ENCODE measurements at places on chromosomes 4 and X.
A peak's percentile ranks its signal among the peaks of the same experiment; 100 is the strongest.

DNA sequence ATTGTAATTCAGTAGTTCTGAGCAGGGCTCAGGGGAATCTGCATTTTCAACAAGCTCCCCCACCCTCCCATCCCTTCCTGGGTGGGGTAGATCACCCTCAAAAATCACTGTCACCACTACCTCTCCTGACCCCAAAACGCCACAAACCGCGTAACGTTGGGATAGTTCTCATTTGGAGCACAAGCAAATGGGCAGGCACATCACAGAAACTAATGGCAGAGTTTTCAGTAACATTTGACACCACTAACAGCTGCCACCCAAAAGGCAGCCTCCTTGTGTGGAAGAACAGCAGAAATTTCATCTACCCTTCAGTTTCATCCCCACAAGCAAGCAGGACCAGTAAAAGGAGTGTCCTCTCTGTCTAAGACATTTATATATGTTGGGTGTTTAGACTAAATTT lies 132.7 kb downstream of the PALLD start:
- DNase-seq, result no peak

DNA sequence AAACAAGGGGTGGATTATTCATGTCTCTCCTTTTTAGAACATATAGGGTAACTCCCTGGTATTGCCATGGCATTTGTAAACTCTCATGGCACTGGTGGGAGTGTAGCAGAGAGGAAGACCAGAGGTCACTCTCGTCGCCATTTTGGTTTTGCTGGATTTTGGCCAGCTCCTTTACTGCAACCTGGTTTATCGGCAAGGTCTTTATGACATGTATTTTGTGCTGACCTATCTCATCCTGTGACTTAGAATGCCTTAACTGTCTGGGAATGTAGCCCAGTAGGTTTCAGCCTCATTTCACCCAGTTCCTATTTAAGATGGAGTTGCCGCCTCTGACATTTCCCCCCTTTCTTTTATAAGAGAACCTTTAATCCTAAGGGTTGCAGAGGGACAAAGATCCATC lies 45.8 kb downstream of the MGST2 start:
- DNase-seq, result no peak

- DNase-seq, result no peak
These were observed 38.1 kb downstream of the ABLIM2 start for GRCh38 chr4:8120501-8120900.

- no peak for DNase-seq
These were observed 526.3 kb upstream of the FAM241A start for GRCh38 chr4:111618908-111619307.

DNA sequence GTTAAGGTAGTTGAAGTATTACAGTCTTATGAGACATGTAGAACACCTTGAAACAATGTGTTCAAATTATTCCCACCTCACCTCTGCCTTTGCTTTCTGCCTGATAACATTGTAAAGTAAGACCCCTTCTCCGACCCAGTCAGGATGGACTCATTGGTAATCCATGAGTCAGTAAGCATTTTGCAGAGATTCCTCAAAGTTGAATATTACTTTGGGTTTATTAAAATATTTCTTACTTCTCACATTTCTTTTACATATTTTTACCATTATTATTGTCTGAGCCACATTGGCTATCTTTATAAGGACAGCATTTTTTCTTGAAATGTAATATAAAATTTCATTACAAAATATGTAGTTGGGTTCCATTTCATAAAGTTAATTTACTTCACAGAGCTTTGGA lies 201.6 kb downstream of the BMPR1B start:
- no peak for DNase-seq

DNA sequence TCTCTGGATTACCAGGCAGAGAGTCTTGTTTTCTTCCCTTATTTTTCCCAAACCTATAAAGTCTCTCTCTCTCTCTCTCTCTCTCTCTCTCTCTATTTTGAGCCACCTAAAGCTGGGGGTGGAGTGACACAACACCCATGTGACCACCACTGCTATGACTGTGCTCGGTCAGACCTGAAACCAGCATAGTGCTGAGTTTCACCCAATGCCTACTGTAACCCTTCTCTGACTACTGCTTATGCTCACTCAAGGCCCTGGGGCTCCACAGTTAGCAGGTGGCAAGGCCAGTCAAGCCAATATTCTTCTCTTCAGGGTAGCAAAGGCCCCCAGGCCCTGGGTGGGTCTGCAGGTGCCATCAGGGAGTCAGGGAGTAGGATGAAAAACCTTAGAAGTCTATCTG lies 114.7 kb upstream of the ARMCX2 start:
- DNase-seq, result no peak

DNA sequence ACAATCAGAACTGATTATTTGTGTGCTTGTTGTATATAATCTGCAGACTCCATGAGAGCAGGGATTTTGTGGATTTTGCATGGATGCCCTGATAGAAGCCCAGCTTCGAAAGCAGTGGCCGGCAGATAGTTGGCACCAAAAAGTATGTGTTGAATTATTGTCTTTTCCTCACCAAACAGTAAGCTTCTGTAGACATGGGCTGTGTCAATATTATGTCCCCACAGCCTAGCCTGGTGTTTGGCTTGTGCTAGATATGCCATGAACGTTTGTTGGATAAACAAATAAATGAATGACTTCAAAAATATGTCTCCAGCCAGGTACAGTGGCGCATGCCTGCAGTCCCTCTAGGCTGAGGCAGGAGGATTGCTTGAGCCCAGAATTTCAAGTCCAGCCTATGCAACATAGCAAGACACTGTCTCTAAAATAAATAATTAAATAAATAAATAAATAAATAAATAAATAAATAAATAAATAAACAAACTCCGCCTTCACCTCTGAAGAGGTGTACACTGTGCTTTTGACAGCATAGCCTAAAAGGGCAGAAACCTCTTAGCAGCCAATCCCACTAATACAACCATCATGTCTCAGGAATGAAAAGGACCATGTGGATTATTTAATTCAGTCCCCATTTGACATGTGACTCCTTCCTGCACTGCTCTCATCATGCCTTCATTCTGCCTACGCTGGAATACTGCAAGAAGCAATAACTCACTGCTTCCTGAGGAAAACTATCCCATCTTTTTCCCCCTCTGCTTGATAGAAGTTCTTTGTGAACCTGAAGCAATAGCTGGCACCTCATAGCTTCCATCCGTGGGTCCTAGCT lies 335.2 kb downstream of the FBXW7 start:
- no peak for DNase-seq

- no peak for DNase-seq
These were observed 73.3 kb downstream of the LIMCH1 start for GRCh38 chr4:41611124-41611838.

DNA sequence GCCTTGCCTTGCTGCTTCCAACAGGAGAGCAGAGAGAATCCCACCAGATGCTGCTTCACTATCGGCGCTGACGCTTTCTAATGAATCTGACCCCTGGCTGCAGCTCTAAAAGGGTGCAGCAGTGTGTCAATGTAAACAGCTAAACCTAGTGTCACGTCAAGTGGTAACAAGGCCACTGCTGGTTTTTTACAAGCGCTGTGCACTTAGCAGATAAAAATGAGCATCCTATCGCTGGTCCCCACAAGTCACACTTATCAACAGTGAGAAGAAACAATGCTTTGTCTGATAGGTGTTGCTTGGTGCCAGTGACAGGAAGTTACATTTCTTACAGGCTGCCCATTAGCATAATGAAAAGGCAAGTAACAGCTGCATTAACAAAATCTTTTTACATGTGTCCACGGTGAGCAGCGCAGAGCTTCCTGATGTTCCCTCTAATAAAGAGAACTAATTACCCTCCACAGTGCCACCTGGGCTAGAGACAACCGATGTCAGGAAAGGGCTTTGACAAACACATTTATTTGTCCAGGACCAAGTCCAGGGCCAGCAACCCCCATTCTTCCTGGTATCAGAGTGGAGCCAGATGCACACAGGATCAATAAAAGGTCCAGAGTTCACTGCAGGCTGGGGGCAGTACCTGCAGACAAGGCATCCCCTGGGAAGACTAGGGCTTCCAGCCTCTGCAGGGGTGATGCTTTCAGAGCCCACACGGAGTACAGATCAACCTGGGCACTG lies 176.0 kb downstream of the MGST2 start:
- no peak for DNase-seq

GRCh38 chr4:102501447-102501696 lies 213 bp downstream of the NFKB1 start:
- no peak for DNase-seq

GRCh38 chrX:22748093-22748999 lies 251.4 kb upstream of the DDX53 start:
- DNase-seq, result peak; percentile 19

- peak; percentile 37 for DNase-seq
These were observed 9.9 kb upstream of the ANAPC4 start for GRCh38 chr4:25367004-25367621.

DNA sequence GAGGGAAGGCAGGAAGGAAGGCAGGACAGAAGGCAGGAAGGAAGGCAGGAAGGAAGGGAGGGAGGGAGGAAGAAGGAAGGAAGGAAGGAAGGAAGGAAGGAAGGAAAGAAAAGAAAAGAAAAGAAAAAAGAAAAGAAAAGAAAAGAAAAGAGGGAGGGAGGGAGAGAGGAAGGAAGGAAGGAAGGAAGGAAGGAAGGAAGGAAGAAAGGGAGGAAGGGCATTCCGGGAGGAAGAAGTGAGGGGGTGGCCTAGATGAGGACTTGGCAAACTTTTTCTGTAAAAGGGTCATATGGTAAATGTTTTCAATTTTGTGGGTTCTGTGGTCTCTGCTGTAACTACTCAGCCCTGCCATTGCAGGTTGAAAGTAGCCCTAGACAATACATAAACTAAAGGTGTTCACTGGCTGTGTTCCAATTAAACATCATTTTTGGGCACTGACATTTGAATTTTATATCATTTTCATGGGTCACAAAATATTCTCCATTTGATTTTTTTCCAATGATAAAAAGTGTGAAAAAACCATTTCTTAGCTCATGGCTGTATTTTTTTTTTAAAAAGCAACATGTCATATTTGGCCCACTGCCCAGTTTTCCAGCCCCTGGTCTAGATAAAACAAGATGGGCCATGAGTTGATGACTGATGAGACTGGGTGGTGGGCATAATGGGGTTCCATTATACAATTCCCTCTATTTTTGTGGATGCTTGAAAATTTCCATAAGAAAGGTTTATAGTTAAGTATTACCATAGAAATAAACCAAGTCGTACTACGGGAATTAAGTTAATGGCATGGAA lies 3.1 kb downstream of the ZNF630 start:
- no peak for DNase-seq

- peak; percentile 13 for DNase-seq
These were observed 286.9 kb downstream of the ZNF674 start for GRCh38 chrX:46258356-46258755.

DNA sequence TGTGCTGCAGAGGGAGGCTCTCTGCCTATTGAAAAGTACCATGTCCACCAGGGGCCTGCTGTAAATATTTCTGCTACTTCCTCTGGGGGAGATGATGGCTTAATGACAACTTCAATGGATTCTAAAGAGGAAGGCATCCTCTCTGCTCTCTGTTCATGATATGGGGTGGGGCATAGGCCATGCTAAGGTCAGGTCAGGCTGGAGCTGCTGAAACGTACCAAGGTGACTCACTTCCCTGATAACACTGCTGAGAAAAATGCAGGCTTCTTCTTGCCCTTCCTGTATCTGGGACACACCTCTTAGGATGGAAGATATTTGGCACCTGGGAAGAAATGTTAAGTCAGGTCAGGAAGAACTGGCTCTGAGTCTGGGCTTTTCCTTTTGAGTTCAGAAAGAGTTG lies 31.5 kb downstream of the HS3ST1 start:
- DNase-seq, result no peak

GRCh38 chr4:141789716-141790115 lies 153.3 kb downstream of the IL15 start:
- no peak for DNase-seq

- no peak for DNase-seq
These were observed 26.3 kb downstream of the MGARP start for GRCh38 chr4:139253713-139254112.

GRCh38 chr4:67785528-67785927 lies 31.3 kb upstream of the GNRHR start:
- no peak for DNase-seq
